ENCODE measurements at places on chromosomes 3 and 15.

DNA sequence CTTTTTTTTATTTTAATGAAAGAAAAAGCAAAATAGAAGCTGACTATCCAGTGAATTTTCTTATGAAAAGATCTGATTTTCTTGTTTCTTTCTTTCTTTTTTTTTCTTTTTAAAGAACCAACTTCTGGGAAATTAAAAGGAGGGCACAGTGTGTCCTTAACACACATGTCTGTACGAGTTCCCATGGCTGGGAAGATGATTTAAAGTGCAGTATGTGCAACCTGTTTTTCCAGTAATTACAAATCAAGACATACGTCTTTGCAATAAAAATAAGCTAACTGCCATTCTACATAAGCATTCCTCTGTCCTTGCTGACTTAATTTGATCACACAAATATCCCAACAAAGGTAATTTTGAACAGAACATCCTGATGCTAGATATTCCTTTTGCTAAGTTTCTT lies 416.1 kb downstream of the ROBO1 start:
- no peak for DNase-seq

- DNase-seq = no peak
These were observed 9.9 kb downstream of the CEP152 start for GRCh38 chr15:48800811-48801455.

DNA sequence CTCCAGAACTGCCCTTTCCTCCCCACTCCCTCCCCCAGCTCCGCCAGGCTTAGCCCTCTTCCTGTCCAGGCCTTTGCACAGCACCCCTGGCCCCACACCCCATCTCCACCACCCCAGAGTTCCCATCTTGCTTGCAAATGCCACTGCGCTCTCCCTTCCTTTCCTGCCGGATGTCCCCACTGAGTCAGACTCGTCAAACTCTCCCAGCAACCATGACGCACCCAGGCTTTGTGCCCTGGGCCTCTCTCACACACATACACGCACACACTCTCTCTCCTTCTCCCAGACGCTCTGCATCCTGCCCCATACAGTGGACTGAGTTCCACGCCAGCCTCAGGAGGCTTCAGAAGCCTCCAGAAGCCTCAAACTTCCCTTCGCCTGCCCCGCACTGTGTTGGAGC lies 2.8 kb upstream of the CCDC9B start:
- no peak for DNase-seq

GRCh38 chr15:56254265-56254664 lies 10.6 kb upstream of the RFX7 start:
- no peak for DNase-seq

GRCh38 chr3:80338366-80338765 lies 570.6 kb upstream of the ROBO1 start:
- DNase-seq = no peak

- no peak for DNase-seq
These were observed 105.8 kb upstream of the ARL6 start for GRCh38 chr3:97658668-97659285.

DNA sequence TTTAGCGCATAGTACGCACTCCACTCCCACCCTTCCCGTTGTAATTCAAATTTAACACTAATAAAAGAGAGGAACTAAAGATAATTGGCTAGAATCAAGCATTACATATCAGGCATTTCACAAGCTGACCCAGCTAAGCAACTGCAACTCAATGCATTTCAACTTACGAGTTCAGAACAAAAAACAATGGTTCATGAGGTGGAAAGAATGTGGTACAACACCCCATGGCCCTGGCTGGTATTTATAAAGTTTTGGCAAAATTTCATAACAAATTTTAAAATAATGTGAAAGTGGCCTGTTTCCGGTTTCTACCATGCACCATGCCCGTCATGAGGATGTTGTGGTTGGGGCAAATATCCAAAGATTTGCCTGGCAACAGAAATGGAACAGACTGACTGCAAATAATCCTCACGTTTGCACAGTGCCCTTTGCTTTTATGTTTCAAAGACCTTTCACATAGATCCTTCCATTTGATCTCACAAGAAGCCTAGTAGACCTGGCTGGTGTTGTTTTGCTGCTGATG lies 455.3 kb upstream of the NR2F2 start:
- DNase-seq = no peak

DNA sequence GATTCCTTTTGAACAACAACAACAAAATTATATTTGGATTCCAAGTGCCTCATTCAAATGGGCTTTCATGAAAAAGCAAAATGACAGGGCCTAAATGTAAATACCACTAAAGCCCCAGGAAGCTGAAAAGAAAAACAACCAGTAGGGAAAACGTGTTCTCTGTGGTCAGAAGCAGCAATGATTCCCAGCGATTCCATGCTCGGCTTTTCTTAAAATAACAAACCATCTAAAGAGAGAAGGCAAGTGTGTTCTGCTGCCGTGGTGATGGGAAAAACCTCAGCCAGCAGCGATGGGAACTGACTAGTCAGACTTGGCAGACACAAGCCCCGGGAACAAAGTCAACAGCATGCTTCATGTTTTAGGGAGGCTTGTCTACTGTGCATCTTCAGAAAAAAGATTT lies 153.6 kb downstream of the TNIK start:
- DNase-seq = no peak

DNA sequence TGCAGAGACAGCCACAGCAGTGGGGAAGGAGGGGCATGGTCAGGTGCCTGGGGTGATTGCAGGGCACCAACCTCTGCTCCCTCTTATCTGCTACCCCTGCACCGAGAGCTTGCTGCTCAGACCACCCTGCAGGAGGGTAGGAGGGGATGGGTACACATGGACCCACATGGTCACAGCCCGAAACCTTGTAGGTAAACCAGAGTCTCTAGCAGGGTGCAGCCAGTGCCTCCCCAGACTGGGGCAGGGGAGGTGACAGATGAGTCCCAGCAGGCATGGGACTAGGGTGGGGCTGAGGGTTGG lies 49.2 kb downstream of the FAH start:
- no peak for DNase-seq

GRCh38 chr3:13116426-13116825 lies 43.2 kb upstream of the IQSEC1 start:
- DNase-seq = no peak
